Naive thymus-derived CD4-positive, alpha-beta T cell (primary cell): ENCODE measurements at places on chromosomes 2 and 18. TPM values are rescaled to one million over a fixed set of nuclear protein-coding genes. Genes with fewer than 3 reads are reported as not detected.

DNA sequence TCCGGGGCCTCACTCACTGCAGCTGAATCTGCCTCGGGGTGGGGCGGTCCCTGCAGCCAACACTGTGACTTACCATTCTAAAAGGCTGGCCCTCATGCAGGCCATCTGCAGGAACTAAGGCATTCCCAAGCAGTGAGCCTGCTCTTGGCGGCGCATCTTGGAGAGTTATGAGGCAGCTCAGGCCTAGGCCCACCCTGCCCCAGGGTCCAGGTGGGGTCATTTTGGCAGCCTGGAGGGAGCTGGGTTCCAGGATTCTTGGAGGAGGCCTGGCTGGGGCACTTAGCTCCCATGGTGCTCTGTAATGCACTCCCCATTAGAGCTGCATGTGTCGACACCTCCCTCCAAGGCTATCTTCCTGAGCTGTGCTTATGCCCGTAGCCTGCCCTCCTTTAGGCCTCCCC lies 14.8 kb upstream of the BIN1 start:
- H3K4me3 ChIP-seq = no peak overlapping the region
- H3K36me3 ChIP-seq = no peaks in the 10 kb centered on the region

DNA sequence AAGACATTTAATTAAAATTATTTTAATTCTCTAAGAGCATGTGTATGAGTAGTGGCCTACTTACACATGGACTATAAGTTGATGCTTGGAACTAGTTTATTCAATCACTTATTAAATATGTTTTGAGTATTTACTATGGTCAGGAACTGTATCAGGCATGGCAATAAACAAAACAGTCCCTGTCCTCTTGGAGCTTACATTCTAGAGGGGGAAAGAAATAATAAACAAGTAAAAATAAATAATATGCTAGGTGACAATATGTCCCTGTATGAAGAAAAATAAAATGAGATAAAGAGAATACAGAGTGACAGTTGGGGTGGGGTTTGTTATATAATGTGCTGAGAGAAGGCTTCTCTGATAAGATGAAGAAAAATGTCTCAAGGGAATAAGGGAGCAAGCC lies 74.5 kb downstream of the MYO3B start:
- H3K36me3 ChIP-seq = no peaks in the 10 kb centered on the region
- no peaks in the 10 kb centered on the region for H3K27me3 ChIP-seq
- no peak overlapping the region for H3K4me3 ChIP-seq
- no peaks in the 10 kb centered on the region for H3K4me1 ChIP-seq

Gene ALPP
- not detected in 2 replicates for total RNA-seq

DNA sequence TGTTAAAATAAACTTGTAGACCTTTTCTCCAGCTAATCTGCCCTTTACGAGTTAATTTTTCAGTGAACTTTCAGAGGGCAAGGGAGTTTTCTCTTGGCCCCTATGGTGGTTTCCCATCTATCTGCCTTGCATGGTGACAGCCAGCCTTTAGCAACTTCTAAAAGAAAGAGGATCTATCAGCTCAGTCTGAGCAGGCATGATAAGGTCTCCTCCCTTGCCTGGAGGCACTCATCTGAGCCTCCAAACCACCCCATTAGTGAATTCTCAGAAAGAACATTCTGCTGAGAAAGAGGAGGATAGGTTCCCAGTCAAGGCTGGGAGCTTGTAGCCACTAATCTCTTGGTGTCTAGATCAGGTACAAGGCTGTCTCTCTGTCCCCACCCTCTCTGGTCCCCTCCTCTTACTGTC lies 10.7 kb upstream of the GYPC start:
- H3K36me3 ChIP-seq = no peaks in the 10 kb centered on the region
- no peak overlapping the region for H3K4me3 ChIP-seq
- H3K27me3 ChIP-seq = no peaks in the 10 kb centered on the region
- DNase-seq = no peak
- no peak overlapping the region for H3K27ac ChIP-seq

Gene OXER1
- total RNA-seq = not detected

Gene DUSP19
- 0.92 and 1.3 TPM in 2 replicates for total RNA-seq

Gene RNF149
- 112 TPM for total RNA-seq

DNA sequence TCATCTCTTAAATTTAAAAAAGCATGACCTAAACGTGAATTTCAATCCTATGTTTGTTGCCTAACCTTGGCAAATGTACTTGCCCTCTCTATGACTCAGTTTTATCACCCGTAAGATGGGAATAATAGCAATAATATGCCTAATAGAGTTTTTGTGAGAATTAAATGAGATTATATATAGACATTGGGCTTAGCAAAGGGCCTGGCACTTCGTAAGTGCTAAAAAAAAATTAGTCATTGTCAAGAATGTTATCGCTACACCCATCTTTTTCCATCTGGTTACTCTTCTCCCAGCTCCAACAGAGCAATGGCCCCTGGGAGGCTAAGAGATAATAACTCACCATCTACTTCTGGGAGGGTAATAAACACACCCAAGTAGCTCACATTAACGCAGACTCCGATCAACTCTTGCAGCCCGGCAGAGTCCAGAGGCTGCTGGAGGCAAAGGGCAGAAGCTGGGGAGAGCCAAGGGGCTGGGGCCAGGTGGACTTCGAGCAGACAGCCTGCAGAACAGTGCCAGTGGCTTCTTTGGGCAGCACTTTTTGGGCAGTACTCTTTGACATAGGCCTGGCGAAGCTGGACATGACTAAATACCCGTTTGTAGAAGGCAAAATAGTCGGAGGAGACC lies 63.9 kb upstream of the STPG4 start:
- H3K27me3 ChIP-seq = no peaks in the 10 kb centered on the region
- DNase-seq = no peak
- no peak overlapping the region for H3K27ac ChIP-seq
- H3K4me3 ChIP-seq = no peak overlapping the region
- no peaks in the 10 kb centered on the region for H3K36me3 ChIP-seq

GRCh38 chr2:45232818-45233217 lies 223.6 kb upstream of the SIX2 start:
- no peaks in the 10 kb centered on the region for H3K36me3 ChIP-seq
- H3K27me3 ChIP-seq = no peaks in the 10 kb centered on the region
- H3K4me3 ChIP-seq = no peak overlapping the region
- no peaks in the 10 kb centered on the region for H3K4me1 ChIP-seq
